Lung (tissue), 17 donors: ENCODE measurements at places on chromosomes 3 and 15.

- H3K4me3 ChIP-seq, result no peak overlapping the region
- H3K27ac ChIP-seq, result no peak overlapping the region
- H3K4me1 ChIP-seq, result no peaks in the 10 kb centered on the region
- no peaks in the 10 kb centered on the region for H3K27me3 ChIP-seq
- no peaks in the 10 kb centered on the region for H3K36me3 ChIP-seq
- no peak for DNase-seq
Measured at GRCh38 chr15:96699871-96700401, 369.4 kb downstream of the NR2F2 start.

DNA sequence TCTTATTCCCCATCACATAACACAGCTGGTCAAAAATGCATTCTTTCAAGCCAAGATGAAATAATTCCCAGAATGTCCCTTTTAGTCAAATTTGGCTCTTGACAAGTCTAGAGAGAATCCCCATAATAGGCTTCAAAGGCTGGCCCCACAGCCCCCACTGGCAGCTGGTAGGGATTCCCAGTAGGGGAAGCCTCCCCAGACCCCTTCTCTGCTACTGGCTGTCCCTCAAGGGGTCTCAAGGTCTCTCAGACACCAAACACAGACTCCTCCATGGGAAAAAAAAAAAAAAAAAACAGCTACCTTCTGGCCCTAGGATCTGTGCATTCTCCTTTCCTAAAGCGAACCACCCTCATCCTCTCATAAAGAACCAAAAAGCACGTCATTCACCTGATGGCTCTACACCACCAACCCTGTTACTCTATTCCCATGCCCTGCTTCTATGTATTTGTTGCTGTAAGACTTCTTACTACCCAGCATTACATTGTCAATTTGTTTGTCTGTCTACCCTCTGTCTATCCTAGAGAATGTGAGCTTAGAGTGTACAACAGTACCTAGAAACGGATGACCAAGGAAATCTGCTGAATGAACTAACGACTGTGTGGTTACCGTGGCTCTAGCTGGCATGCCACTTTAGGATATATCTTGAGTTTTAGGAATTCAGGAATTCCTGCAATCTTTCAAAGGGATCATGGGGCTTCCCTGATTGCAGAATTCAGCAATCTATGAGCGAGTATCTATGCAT lies 164.1 kb upstream of the NSMCE3 start:
- H3K27ac ChIP-seq, result no peak overlapping the region
- no peaks in the 10 kb centered on the region for H3K36me3 ChIP-seq
- no peak overlapping the region for H3K4me3 ChIP-seq
- H3K4me1 ChIP-seq, result no peaks in the 10 kb centered on the region
- no peaks in the 10 kb centered on the region for H3K27me3 ChIP-seq
- DNase-seq, result no peak

GRCh38 chr15:32951736-32952464 lies 234.1 kb downstream of the GREM1 start:
- H3K27me3 ChIP-seq, result no peaks in the 10 kb centered on the region
- DNase-seq, result no peak
- H3K36me3 ChIP-seq, result no peaks in the 10 kb centered on the region

DNA sequence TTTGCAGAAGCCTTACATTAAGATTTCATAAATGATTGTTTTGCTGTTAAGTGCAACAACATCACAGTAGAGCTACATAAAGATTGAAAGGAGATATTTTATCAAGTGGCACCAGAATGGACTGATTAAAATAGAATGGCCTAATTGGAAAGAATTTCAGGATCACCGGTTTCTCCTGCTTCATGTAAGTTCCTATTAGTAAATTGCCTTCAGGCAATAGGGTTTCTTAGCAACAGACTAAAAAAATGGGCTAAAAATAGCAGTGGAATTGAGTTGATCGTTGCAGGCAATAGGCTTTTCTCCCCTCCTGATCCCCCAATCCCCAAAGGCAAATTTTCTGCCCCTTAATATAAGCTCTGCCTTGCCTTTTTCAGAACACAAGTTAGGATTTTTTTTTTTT lies 917 bp downstream of the LNP1 start:
- H3K27ac ChIP-seq, result no peak overlapping the region
- no peak overlapping the region for H3K4me3 ChIP-seq

DNA sequence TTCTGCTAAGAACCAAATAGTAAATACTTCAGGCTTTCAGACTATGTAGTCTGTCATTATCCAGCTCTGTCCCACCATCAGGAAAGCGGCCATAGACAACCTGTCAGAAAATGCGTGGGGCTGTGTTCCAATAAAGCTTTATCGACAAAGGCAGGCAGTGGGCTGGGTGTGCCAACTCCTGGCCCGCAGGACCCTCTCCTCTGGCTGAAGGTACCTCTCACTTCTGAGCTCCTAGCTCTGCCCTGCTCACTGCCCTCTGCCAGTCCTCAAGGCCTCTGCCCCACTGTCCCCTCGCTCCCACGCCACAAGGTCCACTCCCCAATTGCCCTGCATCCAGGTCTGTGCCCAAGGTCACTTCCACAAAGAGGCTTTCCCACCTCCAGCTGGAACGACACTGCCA lies 20.0 kb downstream of the SSUH2 start:
- no peaks in the 10 kb centered on the region for H3K36me3 ChIP-seq
- no peak overlapping the region for H3K27ac ChIP-seq
- H3K4me3 ChIP-seq, result no peak overlapping the region
- no peak for DNase-seq
- no peaks in the 10 kb centered on the region for H3K4me1 ChIP-seq
- H3K27me3 ChIP-seq, result no peaks in the 10 kb centered on the region

DNA sequence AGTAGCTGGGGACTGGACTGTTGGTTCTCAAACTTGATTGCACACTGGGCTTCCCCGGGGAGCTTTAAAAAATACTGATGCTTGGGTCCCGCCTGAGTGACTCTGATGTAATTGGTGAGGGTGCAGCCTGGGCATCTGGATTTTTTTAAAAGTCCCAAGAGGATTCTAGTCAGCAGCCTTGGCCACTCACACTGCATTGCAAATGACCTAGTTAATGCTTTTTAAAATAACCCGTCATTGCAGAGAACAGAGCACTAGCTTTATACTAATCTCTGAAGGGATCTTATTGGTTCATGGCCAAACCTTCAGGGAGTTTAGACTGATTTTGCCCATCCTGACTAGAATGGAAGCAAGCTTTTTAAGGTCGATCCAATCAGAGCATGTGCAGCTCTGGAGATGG lies 310.6 kb upstream of the PROK2 start:
- H3K4me3 ChIP-seq, result no peak overlapping the region
- peaks cover 13% of the 10 kb centered on the region for H3K27me3 ChIP-seq
- no peak for DNase-seq
- H3K36me3 ChIP-seq, result no peaks in the 10 kb centered on the region
- H3K4me1 ChIP-seq, result no peaks in the 10 kb centered on the region

DNA sequence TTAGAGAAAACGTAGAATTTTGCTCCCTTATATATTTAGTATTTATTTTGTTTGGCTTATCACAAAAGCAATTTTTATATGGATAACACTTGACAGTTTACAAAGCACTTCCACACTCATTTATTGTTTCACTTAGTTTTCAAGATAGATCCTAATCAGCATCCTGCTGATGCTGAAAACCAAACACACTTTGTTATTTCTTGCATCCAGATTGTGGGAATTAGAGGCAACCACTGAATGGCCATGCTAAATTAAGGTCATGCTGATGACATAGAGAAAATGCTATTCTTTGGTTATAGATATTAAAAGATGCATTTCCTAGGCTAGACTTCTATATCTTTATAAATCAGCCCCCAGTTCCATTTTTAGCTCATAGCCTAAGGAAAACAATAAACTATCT lies 474.1 kb upstream of the KCNMB2 start:
- no peak for DNase-seq
- no peak overlapping the region for H3K4me3 ChIP-seq
- H3K36me3 ChIP-seq, result no peaks in the 10 kb centered on the region
- no peaks in the 10 kb centered on the region for H3K27me3 ChIP-seq
- H3K27ac ChIP-seq, result no peak overlapping the region
- H3K4me1 ChIP-seq, result peaks cover 7% of the 10 kb centered on the region

- DNase-seq, result no peak
- H3K4me3 ChIP-seq, result no peak overlapping the region
- no peaks in the 10 kb centered on the region for H3K4me1 ChIP-seq
Measured at GRCh38 chr15:46815765-46816164, 901.5 kb upstream of the SEMA6D start.
